ENCODE measurements at places on chromosomes 5 and 9. TPM values are rescaled to one million over a fixed set of nuclear protein-coding genes. Genes with fewer than 3 reads are reported as not detected.
A peak's percentile ranks its signal among the peaks of the same experiment; 100 is the strongest.

GRCh38 chr9:110472111-110472510 is 107.4 kb downstream of the SVEP1 start:
- DNase-seq, result no peak

DNA sequence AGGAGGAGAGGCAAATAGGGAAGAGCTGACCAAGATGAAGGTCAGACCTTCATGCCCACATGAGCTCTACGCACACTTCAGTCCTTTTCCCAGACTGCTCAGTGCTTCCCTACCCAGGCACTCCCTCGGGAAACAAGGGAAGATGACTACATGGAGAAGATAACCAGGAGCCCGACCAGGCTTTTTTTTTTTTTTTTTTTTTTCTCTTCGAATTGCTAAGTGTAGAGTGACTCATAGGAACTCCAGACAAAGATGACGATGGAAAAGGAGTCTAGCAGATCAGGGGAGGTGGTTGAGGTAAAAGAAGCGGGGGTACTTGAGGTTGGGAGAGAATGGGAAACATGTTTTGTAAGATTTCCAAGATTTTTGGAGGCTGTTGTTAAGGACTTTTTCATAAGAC is 526.1 kb downstream of the BNC2 start:
- no peak for DNase-seq

Gene SLC12A7
- 54.4 TPM for total RNA-seq

DNA sequence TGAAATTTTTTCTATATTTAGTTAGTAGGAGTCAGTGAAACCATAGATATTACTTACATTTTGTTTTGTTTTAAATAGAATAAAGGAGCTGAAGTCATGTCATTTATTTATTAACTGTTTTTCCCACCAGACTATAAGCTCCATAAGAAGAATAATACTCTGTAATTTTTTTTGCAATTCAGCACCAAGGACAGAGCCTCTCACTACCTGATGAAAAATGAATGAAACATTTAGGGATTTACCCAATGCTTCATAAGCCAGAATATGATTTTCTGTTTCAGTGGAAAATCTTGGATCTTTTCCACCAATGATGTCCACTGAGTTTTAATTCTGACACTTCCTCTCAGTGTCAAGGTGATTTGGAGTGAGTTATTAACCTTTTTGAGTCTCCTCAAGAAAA is 624.9 kb upstream of the GRAMD2B start:
- DNase-seq, result no peak

DNA sequence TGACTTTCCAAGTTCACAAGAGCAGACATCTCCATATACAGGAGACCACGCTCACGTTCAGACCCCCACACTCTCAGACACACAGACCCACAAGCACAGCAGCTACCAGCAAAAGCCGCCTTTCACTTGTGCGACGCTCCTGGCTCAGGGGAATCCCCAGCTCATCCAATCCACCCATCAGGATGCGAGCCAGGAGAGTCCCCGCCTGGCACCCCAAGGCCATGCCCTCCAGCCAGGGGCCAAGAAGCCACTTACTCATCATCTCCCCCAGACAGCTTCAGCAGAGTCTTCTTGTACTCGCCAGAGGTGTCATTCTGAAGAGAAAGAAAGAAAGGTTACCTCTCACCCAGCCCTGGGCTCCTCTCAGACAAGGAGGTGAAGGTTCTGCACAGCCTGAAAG is 29.7 kb downstream of the ANXA6 start:
- DNase-seq, result peak; percentile 23

DNA sequence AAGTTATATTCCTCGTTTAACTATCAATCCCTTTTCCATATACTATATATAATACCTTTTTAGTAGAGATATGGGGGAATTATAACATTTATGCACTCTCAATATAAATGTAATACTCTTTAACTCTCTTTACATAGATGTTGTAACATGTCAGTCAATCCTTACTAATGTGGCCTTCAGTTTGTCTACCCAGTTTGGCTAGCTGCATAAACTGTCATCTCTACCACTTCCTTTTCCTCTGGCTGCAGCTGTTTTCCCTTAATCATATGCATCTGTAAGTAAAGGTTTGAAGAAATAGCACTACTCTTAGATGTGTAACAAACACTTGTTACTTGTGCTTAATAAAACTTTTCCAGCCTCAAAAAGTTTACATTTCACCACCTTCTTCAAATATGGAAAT is 13.4 kb downstream of the ABHD17B start:
- no peak for DNase-seq

DNA sequence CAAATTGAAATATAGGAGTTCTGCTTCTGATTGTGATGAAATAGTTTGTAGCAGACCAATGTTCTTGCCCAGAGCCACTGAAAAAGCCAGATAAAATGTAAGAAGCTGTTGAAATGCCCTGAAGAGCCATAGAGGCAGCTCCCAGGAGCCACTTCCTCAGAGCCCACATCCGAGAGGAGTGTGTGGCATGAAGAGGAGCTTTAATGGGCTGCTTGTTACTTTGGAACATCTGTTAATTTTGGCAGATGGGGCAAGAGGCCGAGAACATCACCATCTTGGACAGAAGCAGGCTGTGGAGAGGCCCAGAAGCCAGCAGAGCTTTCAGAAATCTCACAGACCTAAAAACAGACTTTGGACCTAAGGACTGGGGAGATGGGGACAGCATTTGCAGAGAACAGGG is 370.8 kb downstream of the GADD45G start:
- no peak for DNase-seq

Gene TTC1
- total RNA-seq, result 40.5 TPM
